ENCODE measurements at places on chromosomes 13 and 19.

- peak; percentile 34 for DNase-seq
These were observed 626.1 kb downstream of the DACH1 start for GRCh38 chr13:71240911-71241310.

- DNase-seq: no peak
These were observed 4.9 kb downstream of the MBNL2 start for GRCh38 chr13:97226788-97227627.

- peak; percentile 83 for DNase-seq
These were observed at the start of gene WDR18 for GRCh38 chr19:984165-984967. Gene WDR18 (plus strand): TSS chr19:984345. CDS start chr19:984354, 9 bp downstream.

- no peak for DNase-seq
These were observed 90.5 kb upstream of the ANKRD10 start for GRCh38 chr13:111005364-111005763.

DNA sequence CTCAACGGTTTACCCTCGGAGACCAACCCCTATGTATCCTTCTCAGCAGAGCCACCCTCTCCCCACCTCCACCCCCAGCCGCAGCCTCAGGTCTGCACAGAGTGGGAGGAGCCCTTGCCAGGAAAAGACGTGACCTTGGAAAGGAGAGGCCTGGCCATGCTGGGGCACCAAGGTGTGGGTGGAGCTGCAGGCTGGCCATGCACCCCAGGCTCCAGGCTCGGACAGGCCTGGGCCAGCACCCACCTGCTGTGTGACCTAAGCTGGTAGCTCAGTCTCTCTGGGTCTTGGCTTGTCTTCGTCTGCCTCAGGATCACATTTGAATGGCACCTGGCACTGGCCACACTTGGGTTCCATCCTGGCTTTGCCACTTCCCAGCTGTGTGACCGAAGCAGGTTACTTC is 29.5 kb downstream of the CCDC8 start:
- no peak for DNase-seq

GRCh38 chr13:35724446-35724845 is 248.0 kb upstream of the MAB21L1 start:
- no peak for DNase-seq

DNA sequence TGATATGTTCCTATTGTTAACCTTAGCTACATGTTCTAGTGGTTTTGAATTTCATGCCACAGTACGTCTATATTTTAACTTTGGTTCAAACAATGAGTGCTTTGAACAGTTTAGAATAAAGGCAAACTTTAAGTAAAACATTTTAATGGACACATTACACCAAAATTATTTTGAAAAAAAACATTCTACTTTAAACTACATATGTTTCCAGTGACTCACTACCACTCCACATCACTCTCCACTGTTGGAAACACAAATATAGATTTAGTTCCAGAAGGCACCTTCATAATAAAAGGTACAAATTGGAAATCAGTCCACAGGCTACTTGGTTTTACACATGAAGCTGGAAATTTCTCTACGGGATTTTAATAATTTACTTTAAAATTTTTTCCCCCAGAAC is 373.5 kb downstream of the MYO16 start:
- DNase-seq: no peak

- DNase-seq: no peak
These were observed 51.6 kb downstream of the SACS start for GRCh38 chr13:23381866-23382265.

GRCh38 chr19:32830231-32831014 is 39.1 kb downstream of the SLC7A9 start:
- DNase-seq: no peak

DNA sequence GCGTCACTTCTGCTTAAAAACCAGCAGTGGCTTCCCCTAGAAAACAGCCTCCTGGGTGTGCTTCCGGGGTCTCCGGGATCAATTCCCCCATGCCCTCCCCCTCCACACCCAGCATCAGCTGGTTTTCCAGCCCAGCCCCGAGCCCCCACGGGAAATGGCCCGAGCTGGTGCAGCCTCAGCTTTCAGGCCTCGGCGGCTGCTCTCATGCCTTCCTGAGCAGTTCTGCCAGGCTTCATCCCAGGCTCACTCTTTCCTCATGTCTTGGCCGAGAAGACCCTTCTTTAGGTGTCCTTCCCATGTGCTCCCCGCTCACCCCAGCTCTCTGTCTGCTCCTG is 103.1 kb upstream of the RNF113B start:
- DNase-seq: no peak

GRCh38 chr13:22517544-22517943 is 663.2 kb upstream of the SGCG start:
- no peak for DNase-seq

- no peak for DNase-seq
These were observed 4.4 kb upstream of the SHC2 start for GRCh38 chr19:465056-465816.

DNA sequence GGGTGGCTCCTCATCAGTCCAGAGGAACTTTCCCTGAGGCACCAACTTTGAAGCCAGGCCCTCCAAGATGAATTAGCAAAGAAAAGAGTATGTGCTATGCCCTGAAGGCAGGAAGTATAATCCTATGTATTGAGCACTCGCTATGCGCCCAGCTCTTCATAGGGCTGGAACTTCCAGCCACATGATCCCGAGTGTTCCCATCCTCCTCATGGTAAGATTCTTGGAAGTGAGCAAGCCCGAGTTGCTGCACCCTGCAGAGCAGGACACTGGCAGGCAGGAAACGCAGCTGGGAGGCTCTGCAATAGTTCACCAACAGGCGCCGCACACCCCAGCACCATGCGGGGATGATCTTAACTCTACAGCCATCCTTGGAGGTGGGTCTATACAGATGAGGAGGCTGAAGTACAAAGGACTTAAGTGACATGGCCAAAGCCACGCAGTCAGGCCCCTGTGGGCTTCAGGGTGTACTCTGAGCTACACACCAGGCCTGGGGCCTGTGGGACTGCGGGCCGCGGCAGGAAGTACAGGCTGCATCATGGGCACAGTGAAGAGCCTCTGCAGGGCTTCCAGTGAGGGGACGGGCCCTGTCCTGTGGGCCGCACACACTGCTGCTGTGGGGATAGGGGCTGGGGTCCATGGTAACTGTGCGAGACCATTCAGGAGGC is 25.1 kb downstream of the C19orf47 start:
- no peak for DNase-seq

DNA sequence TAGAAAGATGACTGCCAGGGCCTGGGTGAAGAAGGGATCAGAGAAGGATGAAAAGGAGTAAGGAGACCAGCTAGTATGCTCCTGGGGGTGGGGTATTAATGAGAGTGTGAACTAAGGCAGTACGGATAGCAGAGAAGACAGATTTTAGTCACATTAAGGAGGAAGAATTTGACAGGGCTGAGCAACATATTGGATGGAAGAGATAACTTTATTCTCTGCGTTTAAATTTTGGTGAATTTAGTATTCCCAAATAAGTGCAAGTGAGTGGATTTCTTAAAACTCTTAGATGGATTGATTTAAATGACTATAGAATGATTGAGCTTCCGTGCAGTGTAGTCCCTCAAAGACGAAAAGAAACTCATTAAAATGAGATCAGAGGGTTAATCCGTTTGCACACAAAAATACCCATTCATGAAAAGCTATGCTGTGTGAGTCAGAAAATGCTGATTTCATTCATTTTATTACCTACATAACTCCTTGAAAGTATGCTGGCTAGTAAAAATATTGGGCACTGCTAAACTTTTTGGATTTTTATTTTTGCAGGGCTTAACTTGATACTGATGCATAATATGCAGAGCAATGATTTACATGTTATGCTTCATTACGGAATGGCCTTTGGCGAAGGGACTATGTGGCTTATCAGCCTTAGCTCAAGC is 54.1 kb downstream of the WDFY2 start:
- DNase-seq: no peak
